ENCODE measurements at places on chromosomes 3 and 15.

- DNase-seq, result no peak
These were observed 18.7 kb downstream of the BCL2A1 start for GRCh38 chr15:79952329-79952728.

GRCh38 chr15:56496635-56497034 is 31.7 kb upstream of the MNS1 start:
- DNase-seq, result peak; percentile 74

DNA sequence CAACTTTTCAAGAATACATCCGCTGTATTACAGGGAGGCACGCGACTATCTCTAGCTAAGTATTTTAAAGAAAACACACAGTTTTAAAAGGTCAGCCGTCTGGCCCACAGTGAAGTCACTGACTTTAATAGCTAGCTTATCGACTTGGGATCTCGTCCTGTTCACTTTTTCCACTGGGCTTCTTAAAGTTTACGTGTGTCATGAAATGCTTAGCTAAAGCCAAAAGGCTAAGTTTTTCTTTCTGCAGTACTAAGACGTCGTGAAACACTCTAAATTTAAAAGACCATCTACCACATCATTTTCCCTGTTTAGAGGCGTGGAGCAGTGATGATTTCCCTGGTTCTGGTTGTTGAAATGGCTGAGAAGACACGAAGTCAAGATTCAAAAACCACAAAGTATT is 27.1 kb downstream of the LRIG1 start:
- DNase-seq, result no peak

DNA sequence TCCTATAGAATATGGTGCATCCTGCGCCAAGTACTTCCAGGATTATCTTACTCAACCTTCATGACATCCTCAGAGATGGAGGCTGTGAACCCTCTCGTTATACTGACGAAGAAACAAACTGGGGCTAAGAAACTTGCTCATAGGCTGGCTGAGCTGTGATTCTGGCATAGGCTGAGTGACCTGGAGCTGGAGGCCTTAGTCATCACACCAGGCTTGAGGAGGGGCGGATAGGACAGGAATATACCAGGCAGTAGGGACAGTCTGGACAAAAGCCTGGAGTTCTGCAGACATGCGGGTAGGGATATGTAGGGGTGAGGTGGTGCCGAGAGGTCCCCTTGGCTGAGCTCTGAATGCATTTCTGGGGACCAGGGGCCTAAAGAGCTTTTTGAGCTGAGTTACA is 18.1 kb downstream of the HEMK1 start:
- DNase-seq, result no peak

- DNase-seq, result peak; percentile 29
These were observed 131.6 kb downstream of the NLGN1 start for GRCh38 chr3:173529062-173529711.

GRCh38 chr3:94293793-94294195 is 230.9 kb downstream of the NSUN3 start:
- DNase-seq, result peak; percentile 70

- DNase-seq, result no peak
These were observed 30.7 kb upstream of the KY start for GRCh38 chr3:134681522-134681900.

DNA sequence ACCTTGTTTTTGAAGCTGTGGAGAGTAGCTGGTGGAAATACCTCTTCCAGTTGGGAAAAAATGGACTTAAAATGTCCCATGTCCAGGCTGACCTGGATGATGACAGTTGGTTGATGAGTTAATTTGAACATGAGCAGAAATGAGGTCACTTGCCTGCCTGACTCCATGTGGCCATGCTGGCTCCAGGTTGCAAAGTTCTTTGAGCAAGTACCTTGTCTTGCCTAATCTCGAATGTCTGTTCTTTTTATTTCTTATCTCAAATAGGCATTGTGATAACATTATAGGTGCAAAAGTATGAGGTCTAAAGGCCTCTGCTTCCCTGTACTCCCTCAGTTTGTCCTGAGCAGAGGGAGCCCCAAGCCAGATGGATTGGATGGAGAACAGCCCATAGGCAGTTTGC is 9.0 kb downstream of the MAPKBP1 start:
- no peak for DNase-seq

DNA sequence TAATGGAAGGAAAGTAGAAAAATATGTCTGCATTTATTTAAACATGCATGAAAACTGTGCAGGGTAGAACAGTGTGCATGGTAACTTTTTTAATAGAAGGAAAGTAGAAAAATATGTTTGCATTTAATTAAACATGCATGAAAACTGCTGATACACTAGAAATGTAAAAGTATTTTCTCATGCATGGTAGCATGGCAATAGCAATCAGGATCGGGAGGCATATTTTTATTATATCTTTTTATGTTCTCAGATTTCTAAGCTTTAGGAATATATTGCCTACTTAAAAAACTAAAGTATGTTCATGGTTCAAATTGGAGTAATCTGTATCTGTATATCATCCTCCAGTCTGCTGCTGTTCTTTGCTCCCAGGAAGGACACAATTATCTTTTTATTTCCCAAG is 1468.9 kb upstream of the GBE1 start:
- DNase-seq, result no peak

GRCh38 chr15:87720235-87720634 is 536.3 kb downstream of the NTRK3 start:
- DNase-seq, result no peak

GRCh38 chr3:136856665-136857064 is 5.3 kb upstream of the NCK1 start:
- DNase-seq, result no peak

DNA sequence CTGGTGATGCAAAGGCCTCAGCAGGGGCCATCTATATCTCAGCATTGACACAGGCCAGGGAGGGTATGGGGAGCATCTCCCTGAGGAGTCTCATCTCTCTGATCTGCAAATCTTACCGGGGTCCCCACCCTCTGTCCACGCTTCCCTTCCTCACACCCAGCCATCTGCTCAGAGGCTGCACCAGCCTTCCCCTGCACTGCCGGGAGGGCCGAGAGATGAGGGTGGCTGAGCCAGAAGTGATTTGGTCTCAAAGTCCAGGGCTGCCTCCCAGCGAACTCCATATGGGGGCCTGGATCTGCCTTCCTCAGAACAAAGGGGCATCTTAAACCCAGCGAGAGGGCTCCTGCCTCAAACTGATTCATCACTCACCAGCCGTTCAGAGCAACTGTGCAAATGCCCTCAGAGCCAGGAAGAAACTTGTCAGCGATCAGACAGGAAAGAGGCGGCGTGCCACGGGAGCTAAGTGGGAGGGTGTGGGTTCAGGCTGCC is 4.6 kb downstream of the IGDCC3 start:
- DNase-seq, result no peak

DNA sequence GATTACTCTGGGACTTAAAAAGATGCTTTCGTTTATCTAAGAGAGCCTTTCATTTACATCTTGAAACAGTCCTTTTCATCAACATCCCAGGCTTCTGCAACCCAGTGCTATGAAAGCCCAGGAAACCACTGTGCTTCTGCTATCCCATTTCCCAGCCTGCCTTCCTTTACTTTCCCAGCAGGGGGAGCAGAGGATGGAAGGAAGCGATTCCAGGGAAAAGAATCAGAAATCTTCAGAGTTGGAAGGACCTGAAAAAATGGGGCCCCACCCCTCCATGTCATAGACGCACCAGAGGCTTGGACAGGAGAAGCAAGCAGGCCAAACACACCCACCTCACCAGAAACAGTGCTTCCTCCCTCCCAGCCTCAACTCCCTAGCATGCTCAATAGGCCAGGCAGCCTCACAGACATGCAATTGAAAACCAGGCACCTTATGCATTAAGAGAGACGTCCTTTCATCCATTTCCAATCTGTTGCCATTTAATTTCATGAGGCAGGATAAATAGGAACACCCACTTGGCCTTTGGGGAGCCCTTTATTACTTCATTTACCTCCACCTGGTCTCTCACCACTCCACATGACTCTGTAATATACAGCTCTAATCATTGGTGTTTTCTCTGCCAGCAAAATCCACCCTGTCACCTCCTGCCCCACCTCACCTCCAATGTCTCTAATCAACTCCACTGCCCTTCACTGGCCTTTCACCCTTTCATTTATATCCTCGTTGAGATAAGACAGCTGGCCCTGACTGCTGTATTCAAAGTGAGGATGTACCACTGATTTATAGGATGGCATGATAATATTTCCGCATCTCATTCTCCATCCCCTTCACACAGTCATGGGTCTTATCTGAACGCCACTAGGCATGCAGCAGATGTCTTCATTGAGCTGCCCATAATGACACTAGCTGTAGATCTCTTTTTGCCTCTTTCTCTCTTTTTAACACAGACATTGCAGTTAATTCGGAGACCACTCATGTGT is 583.9 kb downstream of the NTRK3 start:
- peak; percentile 1 for DNase-seq

DNA sequence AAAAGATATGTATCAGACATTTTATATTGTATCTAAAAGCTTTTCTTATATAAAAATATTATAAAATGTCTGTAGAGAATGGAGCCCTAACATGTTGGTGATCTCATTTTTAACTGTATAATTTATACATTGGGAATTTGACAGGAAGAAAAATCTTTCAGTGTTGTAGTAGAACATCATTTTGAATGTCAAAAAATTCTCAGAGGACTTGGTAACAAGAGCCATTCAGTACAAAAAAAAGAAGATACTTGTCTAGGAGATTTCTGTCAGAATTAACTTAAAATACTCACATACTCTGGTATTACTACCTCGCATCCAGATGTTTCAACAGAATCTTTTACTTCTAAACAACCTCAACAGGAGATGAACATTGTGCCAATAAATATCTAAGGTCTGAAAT is 1277.9 kb downstream of the ROBO2 start:
- DNase-seq, result no peak

DNA sequence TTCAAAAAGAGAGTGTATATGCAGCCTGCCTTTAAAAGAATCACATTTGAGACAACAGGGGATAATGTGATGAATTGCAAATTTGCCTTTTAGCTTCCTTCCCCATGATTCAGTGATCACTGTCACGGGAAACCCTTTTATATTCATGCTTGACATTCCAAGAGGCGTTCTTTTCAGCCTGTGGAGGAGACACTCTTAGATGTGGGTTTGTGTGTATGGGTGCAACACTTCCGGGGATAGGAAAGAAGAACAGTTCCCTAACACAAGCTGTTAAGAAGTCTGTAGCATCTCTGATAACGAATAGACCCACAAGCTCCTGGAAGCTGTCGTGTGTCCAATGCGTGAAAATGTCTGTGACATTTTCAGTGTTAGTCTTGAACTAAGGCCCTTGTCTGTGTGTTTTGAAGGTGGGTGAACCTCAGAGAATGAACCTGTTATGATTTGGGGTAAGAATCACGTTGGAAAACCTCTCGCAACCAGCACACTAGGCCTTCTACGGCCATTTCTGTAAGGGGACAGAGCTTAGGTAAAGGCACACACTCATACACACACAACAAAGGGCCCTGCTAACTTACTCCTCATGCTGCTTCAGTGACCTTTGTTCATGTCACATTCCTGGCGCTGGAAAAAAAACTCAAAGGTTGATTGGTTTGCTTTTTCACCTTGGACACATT is 229.2 kb upstream of the ST8SIA2 start:
- DNase-seq, result no peak

DNA sequence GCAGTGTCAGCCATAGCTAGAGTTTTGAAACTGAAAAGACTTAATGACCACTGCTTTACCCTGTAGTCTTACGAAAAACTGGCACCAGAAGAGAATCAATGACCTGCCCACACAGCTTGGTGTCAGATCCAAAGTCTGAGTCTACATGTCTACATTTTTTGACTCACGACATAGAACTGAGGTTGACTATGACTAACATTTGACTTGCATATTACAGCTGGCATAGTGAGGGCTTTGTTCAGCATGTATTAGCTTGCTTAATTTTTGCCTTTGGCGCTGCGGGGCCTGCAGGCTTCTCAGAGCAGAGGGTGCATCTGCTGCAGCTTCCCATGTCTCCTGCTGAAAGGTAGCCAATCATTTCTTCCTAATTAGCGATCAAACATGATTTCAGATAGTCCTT is 167.0 kb downstream of the EBLN2 start:
- DNase-seq, result peak; percentile 87

- peak; percentile 87 for DNase-seq
These were observed 27.3 kb downstream of the ATOSA start for GRCh38 chr15:52651868-52652267.

GRCh38 chr3:39473452-39474125 is 6.1 kb downstream of the MOBP start:
- DNase-seq, result peak; percentile 53

DNA sequence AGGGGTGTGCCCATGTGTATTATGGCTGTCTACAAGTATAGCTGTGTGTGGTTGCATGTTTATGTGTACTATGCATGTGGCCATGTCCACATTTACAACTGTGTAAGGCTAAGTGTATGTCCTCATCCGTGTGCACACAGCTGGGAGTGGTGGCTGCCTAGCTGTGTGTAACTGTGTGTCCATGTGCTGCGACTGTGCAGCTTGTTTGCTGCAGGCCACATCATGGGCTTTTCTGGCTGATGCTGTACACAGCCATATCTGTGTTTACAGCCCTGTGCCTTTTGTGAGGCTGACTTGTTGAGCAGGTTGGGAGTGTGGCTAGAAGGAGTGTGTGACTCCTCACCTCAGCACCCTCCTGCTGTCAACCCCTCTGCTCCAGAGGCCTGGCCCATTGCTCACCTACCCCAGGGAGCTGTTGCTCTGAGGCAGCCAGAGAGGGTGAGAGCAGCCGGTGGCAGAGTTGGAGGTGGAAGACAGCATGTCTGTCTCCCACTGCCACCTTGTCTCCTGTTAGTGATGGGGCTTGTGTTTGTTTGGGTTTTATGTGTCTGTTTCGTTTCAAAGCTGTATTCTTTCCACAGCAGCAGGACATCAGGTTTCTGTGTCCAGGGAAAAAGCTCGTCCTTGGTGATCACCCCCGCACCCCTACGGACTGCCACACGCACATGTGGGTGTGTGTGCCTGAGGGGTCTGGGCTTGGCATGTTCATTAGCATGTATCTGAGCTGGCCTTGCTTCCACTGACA is 1.4 kb upstream of the GRM2 start:
- DNase-seq, result no peak

- DNase-seq, result peak; percentile 57
These were observed 237.3 kb downstream of the XXYLT1 start for GRCh38 chr3:195033531-195034091.

- no peak for DNase-seq
These were observed 6.2 kb downstream of the DUOXA2 start for GRCh38 chr15:45120081-45120972.

DNA sequence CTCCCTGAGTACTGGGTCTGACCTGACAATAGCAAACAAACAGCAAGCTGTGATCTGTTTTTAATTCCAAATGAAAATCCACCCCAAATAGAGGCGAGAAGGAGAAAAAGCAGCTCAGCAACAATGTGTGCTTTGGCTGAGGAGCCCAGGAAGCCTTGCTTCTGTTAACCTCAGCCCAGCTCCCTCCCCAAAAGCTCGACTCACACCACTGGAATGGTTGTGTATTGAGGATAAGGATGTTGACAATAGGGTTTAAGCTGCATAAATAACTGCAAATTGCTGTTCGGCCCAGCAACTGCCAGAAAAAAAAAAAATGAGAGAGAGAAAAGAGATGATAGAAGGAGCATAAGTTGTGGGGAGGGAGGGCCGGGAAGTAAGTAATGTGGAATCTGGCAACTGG is 104.0 kb upstream of the TBC1D5 start:
- DNase-seq, result peak; percentile 9

All from bronchial epithelial cell (primary cell).